ENCODE measurements at places on chromosomes 7 and 10.

GRCh38 chr7:106134241-106134640, 22.1 kb upstream of the SYPL1 start:
- DNase-seq = no peak

DNA sequence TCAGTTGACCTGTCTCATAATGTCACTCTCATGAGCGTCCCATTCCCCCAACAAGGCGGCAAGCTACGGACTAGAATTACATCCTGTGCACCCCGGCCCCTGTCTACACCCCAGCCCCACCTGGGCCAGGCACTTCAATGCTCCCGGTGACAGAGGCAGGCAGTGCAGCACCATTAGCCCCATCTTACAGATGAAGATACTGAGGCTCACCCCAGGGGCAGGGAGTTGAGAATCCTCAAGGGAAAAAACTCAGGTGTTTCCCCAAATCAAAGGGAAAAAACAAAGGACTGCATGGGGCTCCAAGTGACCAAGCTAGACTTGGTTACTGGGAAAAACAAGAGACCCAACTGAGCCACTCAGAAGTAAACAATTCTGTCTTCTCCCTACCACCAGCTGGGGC, 4.5 kb downstream of the DLG5 start:
- DNase-seq = no peak

DNA sequence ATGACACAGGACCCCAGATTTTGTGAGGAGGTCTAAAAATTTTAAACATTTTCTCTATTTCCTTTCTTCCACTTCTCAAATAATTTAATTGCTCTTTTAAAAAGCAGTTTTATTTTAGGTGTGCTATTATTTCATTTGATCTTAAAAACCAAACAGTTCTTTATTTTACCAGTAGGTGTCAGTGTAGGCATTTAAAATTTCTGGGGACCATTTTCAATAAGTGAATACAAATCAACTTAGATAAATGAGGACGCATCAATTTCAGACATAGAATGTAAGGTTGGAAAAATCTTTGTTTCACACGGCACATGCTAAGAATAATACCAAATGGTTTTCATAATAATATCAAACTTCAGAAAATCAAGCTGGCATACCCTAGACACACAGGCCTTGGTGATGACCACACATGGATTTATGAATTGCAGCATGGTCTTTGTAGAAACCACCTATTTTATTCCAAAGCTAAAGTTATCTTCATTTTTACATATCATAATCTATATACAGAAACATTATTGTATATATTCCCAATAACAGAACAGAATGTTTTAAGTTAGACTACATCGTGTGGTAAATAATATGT, 127.6 kb upstream of the SLC26A5 start:
- DNase-seq = peak; percentile 8

DNA sequence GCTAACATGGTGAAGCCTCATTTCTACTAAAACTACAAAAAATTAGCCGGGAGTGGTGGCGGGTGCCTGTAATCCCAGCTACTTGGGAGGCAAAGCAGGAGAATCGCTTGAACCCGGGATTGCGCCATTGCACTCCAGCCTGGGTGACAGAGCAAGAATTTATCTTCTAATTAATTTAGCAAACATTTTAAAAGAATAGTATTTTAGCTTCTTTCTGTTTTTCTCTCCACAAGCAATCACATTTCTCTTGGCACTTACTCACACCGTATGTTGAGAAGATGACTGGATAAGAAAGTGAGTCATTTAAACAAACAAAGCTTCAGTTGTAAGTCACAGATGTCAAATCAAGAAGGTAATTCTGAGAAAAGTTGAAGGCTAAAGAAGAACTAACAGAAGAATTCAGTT, 264.0 kb downstream of the ARL4A start:
- DNase-seq = peak; percentile 5

- DNase-seq = no peak
Observed at GRCh38 chr7:139300390-139300789, 40.7 kb upstream of the FMC1 start.

DNA sequence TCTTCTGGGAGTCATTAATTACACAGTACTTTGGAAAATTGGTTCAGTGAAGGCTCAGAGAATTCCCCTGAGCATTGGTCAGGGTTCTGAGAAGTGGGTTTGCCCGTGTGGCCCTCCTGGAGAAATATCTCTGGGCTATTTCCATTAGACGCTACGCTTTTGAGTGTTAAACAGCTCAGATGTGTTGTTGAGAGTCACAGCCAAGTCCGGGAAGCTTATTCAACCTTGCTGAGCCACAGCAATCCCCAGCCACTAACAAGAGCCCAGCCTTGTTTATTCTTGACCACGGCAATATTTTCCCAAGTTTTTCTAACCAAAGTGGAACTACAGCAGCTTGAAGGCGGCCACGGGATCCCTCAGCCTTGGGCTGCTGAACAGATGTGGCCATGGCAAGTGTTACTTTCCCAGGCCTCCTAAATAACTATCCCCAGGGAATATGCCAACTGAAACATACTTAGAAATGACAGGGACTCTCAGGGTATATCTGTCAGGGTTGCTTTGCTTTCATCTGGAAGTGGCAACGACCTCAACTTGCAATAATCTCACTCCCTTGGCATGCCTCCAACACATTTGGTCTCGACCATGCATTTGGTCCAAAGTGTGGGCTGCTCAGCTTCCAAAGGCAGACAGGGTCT, 214.7 kb downstream of the EMX2 start:
- no peak for DNase-seq

DNA sequence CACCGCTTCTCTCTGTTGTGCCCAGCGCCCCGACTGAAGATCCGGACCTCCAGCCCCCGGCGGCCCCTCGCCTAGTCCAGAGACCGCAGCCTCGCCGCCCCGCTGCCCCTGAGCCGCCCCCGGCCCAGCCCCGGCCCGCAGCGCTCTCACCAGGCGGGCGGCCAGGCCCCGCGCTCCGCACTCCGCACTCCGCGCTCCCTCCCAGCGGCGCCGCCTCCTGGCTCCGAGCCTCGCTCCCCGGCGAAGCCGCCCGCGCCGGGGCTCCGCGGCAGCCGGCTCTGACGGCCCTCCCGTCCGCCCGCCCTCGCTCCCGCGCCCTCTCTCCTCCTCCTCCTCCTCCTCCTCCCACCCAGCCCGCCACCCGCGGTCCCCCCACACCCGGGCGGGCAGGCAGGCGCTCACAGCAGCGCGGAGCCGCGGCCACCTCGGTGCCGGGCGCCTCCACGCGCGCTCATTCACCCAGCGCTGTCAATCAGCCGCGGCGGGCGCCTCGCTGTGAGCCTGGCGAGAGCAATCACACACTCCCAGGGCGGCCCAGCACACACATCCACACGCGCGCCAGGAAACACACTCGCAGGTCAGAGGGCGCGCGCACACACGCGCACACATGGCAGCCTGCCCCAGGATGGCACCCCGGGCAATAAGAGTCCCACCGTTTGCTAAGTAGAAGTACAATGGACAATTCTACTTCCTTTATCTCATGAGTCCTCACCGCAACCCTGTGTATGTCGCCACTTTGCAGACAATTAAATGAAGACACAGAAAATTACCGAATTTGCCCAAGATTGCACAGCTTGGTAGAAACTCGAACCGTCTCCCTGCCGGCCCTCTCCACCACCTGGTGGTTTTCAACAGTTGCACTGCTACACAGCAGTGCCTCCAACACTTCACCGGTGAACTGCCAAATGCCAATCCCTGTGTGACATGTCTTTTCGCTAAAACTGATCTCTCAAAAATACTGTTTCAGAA, at the start of gene PRRT4:
PRRT4 (minus strand) TSS at position 280 of the 969 bp plus-strand sequence.
- no peak for DNase-seq

GRCh38 chr10:72260976-72261783, 12.5 kb upstream of the DDIT4 start:
- no peak for DNase-seq

- no peak for DNase-seq
Observed at GRCh38 chr7:76278540-76278939, 23.9 kb upstream of the HSPB1 start.

GRCh38 chr10:16870331-16870730, 53.1 kb upstream of the RSU1 start:
- no peak for DNase-seq

GRCh38 chr7:12133865-12134264, 77.2 kb upstream of the TMEM106B start:
- DNase-seq = no peak

- no peak for DNase-seq
Observed at GRCh38 chr7:44563171-44563679, 10.5 kb downstream of the DDX56 start.

DNA sequence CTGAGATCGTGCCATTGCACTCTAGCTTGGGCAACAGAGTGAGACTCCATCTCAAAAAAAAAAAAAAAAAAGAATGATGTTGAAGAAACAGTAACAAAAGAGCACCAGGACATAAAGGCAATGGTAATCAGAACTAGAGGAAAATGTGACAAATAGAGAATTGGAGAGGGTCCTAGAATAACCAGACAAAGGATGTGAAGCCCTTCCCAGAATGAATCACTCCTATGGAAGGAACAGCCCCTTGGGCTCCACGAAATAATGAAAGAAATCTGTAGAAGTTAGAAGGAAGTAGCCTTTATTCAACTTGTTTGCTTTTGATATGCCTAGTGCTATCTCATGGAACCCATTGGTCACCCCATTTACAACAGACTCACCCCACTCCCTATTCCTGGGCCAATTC, 169.2 kb downstream of the SUGCT start:
- no peak for DNase-seq

DNA sequence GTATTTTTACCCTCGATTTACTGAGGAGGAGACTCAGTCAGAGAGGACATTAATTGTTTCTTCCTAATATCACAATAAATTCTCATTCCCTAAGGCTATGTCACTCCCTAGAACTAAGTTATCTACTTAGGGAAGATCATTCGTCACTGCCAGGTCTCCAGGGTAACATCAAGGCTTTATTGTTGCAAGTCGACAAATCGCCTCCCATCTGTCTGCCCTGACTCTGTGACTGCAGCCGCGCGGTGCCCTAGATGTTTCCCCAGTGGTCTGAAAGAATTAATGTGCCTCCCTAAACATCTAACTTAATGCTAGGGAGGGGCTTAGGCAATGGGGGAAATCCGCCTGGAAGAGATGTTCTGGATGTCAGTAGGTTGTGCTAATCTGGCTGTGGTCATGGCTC, 558.8 kb upstream of the C7orf33 start:
- DNase-seq = no peak

GRCh38 chr7:55386541-55386940, 21.4 kb downstream of the LANCL2 start:
- DNase-seq = no peak

DNA sequence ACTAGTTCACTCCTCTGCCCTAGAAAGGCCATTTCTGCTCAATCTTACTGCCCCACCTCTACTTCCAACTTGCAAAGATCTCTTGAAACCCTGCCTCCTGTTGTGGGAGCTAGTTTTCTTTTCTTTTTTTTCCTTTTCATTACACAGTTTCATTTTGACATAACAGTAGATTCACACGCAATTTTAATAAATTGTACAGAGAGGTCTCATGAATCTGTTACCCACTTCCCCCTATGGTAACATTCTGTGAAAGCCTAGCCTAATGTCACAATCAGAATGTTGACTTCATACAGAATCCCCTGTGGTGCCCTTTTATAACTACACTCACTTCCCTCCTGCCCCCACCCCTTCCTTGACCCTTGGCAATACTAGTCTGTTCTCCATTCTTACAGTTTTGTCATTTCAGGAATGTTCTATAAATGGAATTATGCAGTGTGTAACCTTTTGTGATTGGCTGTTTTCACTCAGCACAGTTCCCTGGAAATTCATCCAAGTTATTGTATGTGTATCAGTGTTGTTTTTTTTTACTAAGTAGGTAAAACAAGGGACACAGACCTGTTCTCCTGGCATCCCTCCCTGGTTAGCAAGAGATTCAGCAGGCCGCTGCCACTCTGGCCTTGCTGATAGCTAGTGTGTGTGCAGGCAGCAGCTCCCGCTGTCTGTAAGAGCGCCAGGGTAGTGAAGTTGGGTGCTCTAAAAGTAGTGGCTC, 21.5 kb downstream of the CHST3 start:
- no peak for DNase-seq

GRCh38 chr7:22884911-22885788, 62.5 kb upstream of the TOMM7 start:
- DNase-seq = no peak
